ENCODE measurements at places on chromosomes 16 and 17. TPM values are rescaled to one million over a fixed set of nuclear protein-coding genes. Genes with fewer than 3 reads are reported as not detected.

Gene CALB2
- polyA plus RNA-seq: not detected

Gene KRTAP17-1
- polyA plus RNA-seq: not detected

Gene CACNA1G
- polyA plus RNA-seq: not detected

GRCh38 chr16:84817206-84817605, 2.6 kb upstream of the CRISPLD2 start:
- DNase-seq: no peak

Gene KCNJ2
- not detected for polyA plus RNA-seq

Gene SEPHS2
- 76.4 TPM for polyA plus RNA-seq

GRCh38 chr17:41098481-41098880, 539 bp upstream of the KRTAP4-8 start:
- DNase-seq: no peak

- DNase-seq: no peak
These were observed 22.6 kb downstream of the TTYH2 start for GRCh38 chr17:74235911-74236371.

GRCh38 chr16:56967733-56968132, 6.0 kb downstream of the CETP start:
- no peak for DNase-seq

DNA sequence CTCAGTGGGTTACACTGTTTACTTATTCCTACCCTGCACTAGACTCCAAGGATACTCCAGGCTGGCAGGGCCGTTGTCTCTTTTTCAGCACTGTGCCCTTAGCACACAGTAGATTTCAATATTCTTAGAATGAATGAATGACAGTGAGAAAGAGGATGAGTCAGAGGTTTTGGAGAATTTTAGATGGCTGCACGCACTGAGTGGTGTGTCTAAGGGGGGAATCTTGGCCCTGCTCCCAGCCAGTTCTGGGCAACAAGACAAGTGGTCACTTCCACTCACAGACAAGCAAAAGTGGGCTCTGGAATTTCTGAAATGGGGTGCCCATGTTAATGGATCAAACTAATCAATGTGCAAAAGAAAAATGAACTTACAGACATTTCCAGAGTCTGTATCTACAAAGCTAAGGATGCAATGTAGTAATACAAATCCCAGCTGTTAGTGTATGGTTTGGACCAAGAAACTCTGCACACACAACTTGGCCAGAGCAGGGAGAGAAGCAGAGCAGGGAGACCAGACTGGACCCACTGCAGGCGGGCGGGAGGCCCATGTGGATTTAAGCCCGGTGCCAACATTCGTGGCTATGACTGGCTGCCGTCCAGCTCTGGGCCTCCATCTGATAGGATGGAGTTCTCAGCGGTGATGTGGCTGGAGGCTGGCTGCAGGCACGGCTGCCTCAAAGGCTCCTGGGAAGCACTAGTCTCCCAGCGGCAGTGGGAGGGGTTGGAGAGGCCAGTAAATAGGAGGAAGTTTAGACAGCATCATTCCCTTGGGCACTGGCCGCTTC, 95.6 kb upstream of the CDYL2 start:
- DNase-seq: no peak

DNA sequence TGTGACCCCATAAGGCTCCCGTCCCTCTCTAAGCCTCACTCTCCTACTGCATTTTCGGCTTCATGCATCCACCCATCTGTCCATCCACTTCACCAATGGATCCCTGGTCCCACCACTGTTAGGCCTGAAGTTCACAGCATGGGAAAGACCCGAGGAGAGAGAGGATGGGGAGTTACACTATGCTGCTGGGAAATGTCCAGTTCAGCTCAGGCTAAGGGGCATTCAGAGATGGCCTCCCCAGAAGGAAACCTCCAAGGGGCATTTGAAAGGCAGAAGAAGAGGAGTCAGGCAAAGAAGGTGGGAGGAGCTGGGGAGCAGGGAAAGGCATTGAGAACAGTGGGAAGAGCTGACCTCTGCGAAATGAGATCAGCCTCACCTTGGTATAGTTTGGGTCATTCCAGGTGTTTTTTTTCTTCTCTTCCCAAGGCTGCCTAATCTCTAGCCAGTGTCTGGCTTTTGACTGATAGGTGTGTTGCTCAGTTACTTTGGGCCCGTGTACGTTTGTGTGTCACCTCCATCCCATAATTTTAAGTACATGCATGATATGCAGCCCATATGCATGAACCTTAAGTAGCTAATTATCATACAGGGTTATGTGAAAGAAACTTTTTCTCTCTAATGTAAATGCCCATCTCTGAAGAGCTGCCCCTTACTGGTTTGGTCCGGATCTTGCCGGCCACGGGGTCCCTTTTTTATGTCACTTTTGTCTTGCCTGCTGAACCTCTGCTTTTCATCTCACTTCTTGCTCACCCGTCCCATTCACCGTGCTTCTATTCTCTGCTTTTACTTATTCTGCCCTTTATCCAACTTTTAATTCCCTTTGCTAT, 11.6 kb upstream of the DRC7 start:
- DNase-seq: no peak

GRCh38 chr17:2309338-2310154, 5.8 kb downstream of the SRR start:
- DNase-seq: no peak

Gene PABPN1L
- polyA plus RNA-seq: not detected

GRCh38 chr17:62611292-62611691, 16.2 kb upstream of the MRC2 start:
- no peak for DNase-seq

DNA sequence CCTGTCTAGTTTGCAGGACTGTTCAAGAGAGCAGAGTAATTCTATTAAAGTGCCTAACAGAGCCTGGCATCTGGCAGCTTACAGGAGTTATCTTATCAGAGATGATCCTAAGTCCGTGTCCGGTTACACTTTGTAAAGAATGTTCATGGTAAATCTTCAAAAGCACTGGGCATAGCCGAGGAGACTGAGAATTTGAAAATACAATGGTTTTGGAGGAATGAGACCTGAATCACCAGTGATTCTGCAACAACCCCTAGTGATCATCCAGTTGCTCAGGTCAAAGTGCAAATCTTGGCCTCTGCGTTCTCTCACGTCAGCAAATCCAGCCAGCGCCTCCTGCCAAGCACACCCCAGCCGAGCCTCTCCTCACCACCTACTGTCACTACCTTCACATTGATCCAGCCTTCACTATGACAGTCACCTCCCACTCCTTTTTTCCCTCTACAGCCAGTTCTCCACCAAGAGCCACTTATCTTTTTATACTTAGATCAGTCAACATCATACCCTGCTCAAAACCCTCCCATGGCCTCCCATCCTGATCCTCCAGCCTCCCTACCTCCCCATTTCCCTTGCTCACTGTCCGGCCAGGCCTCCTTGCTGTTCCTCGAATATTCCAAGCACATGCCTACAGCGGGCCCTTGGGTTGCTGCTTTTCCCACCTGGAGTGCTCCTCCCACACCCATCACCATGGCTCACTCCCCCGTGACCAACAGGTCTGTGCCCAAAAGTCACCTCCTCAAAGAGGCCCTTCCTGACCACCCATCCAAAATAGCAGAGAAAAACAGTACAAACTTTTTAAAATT, 57.4 kb upstream of the ERN1 start:
- no peak for DNase-seq

DNA sequence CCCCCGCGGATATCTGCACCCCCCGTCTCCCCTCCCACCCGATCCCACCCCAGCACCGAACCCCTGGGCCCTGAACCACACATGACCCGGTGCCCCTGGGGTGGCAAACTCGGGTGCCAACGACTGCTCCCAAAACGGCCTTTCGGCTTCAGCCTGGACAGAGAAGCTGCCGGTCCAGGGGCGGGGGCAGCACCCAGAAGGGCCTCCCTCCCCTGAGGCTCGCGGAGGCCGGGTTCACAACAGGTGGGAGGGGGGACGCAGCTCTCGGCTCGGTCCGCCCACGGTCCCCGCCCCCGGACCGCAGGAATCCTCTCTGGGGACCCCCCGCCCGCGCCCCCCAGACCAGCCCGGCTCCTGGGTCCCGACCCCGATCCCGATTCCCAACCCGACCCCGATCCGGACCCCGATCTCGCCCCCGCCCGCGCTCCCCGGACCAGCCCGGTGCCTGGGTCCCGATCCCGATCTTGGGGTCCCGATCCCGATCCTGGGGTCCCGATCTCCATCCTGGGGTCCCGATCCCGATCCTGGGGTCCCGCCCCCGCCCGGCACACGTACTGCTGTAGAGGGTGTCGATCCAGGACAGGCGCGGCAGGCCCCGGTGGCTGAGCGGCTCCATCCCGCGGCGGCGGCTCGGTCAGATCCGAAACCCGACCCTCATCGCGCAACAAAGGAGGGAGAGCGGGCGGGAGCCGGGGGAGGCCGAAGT, 516 bp downstream of the ABR start:
- DNase-seq: no peak

- no peak for DNase-seq
These were observed 15.8 kb upstream of the KRT20 start for GRCh38 chr17:40900809-40901356.

- no peak for DNase-seq
These were observed 999.5 kb upstream of the EEF2KMT start for GRCh38 chr16:6096931-6097670.

GRCh38 chr16:53045341-53046220, 7.1 kb downstream of the CHD9NB start:
- no peak for DNase-seq

Gene RNF40
- 19.0 TPM for polyA plus RNA-seq

DNA sequence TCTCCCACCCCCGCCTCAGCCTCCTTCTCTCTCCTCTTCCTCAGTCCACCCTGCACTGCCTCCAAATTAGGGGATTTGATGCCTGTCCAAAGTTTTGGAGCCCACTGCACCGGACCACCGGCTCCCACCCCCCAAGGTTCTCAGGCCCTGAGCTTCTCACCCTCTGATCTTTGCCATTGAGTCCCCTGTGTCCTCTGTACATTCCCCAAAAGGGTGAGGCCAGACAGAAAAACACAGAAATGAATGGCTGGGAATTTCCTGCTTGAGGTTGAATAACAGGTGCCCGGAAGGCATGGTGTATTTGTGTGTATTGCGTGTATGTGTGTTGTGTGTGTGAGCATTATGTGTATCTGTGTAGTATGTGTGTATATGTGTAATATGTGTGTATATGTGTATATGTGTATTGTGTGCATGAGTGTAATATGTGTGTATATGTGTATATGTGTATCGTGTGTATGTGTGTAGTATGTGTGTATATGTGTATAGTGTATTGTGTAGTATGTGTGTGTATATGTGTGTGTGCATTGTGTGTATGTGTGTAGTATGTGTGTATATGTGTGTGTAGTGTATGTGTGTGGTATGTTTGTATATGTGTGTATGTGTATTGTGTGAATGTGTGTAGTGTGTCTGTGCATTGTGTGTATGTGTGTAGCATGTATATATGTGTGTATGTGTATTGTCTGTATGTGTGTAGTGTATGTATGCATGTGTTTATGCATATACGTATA, 16.0 kb upstream of the CCL17 start:
- DNase-seq: no peak

- no peak for DNase-seq
These were observed 22.9 kb downstream of the DHRS7B start for GRCh38 chr17:21149621-21150020.

DNA sequence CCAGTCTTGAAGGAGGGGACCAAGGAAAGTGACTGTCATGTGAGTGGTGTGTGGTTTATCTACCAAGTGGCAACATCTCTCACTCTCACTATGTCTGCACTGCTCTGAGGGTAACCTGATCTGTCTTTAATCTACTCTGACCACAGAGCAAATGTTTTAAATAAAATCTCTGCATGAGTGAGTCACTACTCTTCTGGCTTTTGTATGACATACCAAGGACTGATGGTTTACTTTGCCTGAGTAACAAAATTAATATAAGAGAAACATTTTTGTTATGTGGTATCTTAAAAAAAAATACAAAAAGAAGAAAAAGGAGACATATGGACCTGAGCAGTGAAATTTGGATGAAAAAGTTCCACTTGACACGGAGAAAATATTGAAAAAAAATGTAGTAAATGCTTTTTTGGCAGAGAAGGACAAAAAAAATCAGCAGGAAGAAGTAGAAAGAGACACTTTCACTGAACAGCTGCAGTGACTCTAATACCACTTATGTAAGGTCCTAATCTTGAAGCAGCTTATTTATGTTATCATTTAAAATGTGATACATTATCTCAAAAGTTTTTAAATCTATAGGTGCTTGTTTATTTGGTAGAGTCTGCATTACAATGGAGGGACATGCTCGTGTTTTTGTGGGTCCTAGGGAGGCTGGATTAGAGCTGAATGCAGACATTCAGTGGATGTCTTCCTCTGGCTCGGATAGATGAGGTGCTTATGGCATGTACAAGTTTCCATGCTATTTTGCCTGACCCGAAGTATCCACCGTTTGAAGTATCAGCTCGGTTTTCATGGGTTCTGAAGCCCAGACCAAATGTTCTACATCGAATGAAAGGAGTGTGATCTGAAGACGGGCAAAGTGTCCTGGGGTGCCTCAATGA, 240.7 kb downstream of the MAP2K6 start:
- no peak for DNase-seq

- DNase-seq: no peak
These were observed 50.2 kb downstream of the MAF start for GRCh38 chr16:79550373-79550772.

- DNase-seq: no peak
These were observed 68.1 kb upstream of the GRIN2A start for GRCh38 chr16:10250137-10250828.

- no peak for DNase-seq
These were observed 3.4 kb upstream of the DHRS13 start for GRCh38 chr17:28906276-28906675.

DNA sequence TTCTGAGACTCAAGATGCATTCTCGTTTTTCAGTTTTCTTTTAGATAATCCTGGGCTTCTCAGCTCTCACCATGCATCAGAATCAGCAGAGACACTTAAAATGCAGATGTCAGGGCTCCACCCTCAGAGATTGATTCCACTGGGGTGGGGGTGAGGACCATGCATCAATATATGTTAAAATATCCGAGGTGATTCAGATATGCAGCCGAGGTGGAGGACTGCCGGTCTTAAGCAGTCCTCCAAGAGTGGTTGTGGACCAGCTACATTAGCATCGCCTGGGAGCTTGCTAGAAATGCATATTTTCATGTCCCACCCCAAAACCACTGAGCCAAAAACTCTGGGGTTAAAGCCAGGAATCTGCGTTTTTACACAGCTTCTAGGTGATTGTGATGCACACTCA, 501.3 kb downstream of the CDH13 start:
- no peak for DNase-seq

Gene SHBG
- not detected for polyA plus RNA-seq

GRCh38 chr17:45435481-45435880, 2.8 kb upstream of the ARHGAP27 start:
- DNase-seq: no peak

Gene FGF11
- 0.27 TPM for polyA plus RNA-seq

- no peak for DNase-seq
These were observed 4.5 kb upstream of the CCL14 start for GRCh38 chr17:35991075-35991474.

DNA sequence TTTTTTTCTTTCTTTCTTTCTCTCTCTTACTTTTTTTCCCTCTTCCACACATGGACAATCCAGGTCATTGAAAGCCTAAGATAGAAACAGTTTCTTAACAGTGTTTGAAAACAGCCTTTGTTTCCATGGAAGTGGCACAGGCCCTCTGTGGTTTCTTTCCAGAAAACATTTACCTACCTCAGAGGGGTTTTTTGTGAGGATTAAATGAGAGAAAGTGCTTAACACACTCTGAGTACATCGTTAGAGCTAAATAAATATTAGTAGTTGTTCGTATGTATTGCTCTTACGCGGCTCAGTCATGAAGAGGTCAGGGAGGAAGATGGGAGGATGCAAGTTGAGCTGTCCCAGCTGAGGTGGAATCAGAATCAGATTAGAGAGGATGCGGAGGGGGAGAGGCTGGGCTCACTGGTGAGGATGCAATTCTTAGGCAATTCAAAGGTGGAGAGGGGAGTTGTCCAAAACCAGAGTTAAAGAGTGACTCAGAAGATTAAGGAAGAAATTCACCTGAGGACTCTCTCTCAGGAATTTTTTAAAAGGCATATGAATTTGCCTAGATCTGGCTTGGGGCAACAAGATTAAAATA, 345.4 kb downstream of the PMP22 start:
- no peak for DNase-seq
